LNCaP clone FGC (cell line): ENCODE measurements at places on chromosomes 7 and 10.
A peak's percentile ranks its signal among the peaks of the same experiment; 100 is the strongest.

- DNase-seq, result peak; percentile 15
Measured at GRCh38 chr7:112161253-112162141, 44.7 kb downstream of the DOCK4 start.

DNA sequence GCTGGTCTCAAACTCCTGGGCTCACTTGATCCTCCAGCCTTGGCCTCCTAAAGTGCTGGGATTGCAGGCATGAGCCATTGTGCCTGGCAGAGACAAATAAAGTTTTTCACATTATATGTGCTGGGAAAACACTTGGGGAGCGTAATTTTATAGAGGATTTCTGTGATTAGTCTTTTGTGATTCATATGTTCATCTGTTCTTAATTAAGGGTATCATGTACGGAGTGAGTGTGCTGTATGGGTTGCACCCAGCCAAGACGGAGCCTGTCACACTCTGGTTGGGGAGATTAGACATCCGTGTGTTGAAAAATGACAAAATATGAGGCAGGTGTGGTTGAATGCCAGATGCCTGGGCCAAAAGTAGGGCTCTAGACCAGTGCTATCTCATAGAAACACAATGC is 10.3 kb downstream of the ADRB1 start:
- no peak for DNase-seq

GRCh38 chr10:88810196-88810961 is 7.8 kb downstream of the LIPM start:
- DNase-seq, result peak; percentile 27

- DNase-seq, result no peak
Measured at GRCh38 chr10:110168601-110169481, 38.6 kb upstream of the MXI1 start.

DNA sequence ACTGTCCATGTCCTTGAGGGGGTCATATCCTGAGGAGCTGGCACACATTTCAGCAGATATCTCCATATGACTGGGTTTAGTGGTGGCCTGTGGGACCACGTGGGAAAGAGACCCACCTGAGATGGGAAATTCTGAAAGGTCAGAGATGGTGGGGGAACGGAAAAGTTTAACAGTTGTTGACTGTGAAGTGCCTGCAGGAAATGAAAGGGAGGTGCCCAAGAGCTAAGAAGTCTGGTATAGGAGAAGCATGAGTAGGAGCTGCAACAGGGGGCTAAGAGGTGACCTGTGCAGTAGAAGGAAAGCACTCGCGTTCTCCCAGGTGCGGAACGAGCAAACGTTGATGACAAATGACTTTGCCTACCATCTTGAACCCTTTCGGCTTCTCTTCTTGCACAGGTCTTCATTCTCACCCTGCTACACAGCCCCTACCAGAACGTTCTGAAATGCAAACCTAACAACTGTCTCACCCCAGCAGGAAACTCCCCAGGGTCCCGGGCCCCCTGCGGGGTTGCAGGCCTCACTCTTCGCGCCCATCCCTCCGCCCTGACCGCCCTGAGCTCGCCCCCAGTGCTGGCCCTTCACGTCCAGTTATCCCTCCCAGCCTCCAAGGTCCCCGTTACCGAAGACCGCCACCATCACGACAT is 9.8 kb upstream of the FXYD4 start:
- DNase-seq, result no peak

DNA sequence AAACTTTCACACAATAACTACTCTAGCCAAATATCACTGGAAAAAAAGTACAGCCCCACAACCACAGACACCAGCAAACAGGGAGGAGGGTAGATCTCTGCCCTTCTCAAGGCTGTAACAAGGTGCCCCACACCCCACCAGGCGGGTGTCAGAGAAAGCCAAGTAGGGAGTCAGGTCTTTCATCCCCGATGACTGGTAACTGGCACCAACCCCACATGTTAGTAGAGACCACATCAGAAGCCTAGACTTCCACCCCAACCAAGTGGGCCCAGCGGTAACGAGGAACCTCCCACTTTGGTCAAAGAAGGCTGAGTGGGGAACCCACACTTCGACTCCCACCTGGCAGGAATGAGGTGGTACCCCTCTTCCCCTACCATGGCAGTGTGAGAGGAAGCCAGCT is 16.4 kb upstream of the RUFY2 start:
- DNase-seq, result no peak

DNA sequence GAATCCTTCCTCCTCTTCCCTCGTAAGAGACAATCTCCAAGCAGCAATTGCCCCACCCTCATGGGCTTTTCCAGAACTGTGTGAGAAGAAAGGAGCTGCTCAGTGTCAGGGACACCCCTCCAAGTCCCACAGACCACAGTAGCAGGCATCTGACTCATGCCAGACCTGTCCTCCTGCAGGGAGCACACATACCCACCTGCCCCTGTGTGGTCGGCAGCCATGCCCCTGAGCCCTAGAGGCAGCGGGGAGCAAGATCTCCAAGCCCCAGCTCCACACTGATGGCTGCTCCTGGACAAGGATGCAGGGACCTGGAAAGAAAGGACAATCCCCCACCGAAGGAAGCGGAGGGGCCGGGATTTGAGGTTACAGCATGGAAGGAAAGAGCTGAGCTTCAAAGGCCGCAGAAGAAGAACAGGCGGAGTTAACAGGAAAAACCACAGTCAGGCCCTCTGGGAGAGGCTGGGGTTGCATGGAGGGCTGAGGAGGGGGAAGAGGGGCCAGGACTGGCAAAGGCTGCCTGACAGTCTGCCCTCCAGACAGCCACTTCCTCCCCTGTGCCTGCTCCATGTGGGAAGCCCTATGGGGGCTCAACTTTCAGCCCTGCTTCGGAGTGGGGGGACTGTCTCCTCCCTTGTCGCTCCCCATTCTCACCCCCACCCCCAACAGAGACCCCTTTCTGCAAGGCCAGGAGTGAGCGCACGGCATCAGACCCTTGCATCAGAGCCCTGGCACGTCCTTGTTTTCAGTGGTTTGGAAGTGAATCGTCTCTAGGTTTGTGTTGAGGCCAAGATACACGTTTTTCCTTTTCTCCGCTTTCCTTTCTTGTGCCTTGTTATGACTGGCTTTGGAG is 46.8 kb downstream of the ASB13 start:
- no peak for DNase-seq

GRCh38 chr7:106968160-106968559 is 76.3 kb upstream of the PRKAR2B start:
- no peak for DNase-seq

DNA sequence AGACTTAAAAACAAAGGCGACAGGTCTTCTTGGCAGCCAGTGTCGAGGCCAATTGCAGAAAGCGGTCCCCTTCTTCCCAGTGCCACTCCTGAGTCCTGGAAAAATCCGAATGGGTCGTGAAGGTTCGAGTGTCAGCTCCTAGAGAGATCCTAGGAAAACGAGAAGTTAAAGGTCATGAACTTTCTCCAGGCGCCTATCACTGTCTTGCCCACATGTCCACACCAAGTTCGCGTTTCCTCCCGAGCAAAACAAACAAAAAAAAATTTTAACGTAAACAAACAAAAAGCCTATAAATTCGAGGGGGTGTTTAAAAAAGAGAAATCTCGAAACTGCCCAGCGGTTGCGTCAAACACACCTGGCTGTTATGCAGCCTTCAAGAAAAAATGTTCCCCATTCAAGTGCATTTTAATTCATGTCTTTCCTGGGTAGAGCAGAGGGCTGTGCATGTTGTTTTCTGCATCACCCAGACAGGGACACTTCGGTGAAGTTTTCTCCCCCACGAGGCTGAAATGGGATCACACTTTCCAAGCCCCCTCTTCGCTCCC is 1.5 kb downstream of the ARHGAP21 start:
- no peak for DNase-seq

GRCh38 chr7:96120445-96121225 is 201.3 kb downstream of the SLC25A13 start:
- no peak for DNase-seq

DNA sequence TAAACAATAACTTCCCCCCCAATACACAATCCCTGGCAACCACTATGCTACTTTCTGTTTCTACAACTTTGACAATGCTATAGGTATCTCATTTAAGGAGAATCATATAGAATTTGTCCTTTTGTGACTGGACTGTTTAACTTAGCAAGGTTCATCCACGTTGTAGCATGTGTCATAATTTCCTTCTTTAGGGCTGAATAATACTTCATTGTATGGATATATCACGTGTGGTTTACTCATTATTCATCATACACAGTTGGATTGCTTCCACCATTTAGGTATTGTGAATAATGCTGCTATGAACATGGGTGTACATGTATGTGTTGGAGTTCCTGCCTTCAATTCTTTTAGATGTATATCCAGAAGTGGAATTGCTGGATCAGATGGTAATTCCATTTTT is 111.0 kb downstream of the LMBR1 start:
- no peak for DNase-seq

GRCh38 chr10:95211606-95212279 is 17.7 kb downstream of the ACSM6 start:
- no peak for DNase-seq

DNA sequence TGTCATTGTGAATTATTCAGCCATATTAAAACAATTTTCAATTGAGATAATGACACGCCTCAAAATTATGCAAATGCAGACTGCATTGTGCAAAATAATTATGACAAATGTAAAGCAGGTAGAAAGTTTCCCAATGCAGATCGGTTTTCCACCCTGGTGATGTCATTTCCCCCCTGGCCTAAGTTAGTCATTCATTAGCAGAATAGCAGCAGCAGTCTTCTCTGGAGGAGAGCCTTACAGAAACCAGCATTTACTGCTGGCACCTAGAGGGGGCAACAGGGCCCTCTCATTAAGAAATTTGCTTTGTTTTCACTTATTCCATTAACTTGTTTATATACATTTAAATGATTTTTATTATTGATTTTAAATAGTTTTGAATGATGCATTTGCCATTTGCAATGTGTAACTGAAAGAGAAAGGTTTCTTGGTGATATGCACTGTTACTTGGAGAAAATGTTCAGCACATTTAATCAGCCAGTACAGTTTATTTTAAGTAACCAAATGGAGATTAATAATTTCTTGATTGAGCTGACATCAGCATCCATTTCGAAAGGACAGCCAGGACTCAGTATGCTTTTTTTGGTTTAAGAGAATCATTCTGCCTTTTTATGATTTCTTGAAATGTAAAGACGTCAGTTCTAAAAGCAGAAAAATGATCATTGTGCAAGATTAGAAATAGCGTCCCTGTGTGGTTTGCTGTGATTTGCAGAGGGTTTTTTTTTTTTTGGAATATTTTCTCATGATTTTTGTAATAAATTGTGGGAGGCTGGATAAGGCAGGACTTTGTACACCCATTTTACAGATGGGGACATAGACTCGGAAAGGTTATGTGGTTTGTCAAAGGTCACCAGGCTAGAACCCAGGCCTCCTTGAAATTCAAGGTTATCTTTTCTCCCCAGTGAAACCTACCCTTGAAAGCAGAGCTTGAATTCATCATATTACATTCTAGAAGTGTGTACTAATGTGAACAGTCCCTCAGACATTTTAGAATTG is 3.5 kb downstream of the ARID5B start:
- DNase-seq, result no peak

DNA sequence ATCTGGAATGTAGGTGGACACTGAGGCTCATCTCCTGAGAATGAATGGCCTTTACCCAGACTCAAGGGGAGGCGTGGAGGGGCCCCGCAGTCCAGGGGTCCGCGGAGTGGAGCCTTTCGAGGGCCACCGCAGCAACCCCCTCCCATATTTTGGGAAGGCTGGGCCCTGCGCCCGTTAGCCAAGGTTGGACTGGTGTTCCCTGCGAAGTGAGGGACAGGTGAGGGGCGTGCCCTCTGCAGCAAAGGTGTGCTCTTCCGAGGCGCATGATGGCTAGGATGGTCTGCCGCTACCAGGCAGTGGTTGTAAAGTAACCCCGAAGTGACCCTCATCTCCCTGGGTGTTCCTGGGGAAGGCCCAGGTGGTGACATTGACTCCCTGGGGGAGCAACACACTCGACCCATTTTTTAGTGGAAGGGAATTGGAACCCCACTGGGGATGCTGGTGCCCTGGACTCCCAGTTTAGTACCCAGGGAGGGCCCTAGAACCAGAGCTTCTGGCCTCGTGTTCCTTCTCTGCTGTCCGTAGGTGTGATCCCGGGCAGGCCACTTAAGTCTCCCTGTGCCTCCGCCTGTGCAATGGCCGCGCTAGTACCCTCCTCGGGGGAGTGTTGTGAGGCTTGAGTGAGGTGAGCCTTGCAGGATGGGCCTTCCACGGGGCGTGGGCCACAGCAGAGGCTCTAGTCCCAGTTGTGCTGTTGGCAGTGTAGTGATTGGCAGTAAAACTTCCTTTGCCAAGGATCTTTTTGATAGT is 779 bp downstream of the FAM241B start:
- no peak for DNase-seq
